ENCODE measurements at places on chromosomes 3 and 15.

- no peak for DNase-seq
Observed at GRCh38 chr15:31970007-31970406, 60.3 kb upstream of the CHRNA7 start.

- DNase-seq, result no peak
Observed at GRCh38 chr15:77481670-77482069, 61.0 kb downstream of the HMG20A start.

DNA sequence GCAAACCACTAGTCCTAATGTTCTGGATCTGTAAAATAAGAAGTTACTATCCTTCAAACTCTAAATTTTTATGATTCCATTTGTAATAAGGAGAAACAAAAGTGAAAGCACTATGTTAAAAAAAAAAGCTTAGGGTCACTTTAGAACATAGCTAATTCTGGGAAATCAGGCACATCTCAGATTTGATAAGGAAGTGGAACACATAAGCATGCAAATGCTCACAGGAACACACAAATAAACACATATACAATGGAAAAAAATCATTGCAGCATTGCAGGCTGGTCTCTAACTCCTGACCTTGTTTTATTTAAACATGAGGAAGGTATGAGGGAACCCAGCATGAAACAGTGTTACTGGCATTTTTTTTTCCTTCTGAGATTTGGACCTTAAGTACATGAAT, 63.2 kb upstream of the TNFSF10 start:
- no peak for DNase-seq

GRCh38 chr3:39809995-39810595, 686 bp downstream of the MYRIP start:
- no peak for DNase-seq

DNA sequence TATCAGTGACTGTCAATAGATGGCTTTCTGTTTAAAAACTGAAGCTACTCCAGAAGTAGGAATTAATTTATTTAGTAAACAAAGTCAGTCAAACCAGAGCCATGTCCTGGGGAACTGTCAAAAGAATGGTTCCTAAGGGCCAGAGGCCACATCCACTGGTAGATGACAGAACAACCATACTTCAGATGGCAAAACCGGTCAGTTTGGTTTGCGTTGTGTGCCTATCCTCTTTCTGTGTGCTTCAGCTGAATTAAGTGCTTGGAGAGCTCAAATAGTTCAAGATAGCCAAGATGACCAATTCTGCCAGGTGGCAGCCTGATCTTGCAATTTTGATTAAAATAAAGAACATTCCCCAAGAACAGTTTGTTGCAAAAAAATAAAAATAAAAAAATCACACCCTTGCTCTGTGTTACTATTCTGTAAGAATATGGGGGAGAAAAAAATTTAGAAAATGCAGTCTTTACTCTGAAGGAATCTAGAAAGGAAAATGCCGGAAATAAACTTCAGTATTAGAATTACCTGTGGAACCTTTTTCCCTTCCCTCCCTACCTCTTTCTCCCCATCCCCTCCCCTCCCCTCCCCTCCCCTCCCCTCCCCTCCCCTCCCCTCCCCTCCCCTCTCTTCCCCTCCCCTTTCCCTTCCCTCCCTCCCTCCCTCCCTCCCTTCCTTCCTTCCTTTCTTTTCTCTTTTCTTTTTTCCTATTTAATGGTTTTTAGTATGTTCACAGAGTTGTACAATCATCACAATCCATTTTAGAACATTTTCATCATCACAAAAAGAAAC, 2.5 kb downstream of the MAP3K13 start:
- no peak for DNase-seq

- DNase-seq, result no peak
Observed at GRCh38 chr3:4571690-4572334, 78.7 kb downstream of the ITPR1 start.

DNA sequence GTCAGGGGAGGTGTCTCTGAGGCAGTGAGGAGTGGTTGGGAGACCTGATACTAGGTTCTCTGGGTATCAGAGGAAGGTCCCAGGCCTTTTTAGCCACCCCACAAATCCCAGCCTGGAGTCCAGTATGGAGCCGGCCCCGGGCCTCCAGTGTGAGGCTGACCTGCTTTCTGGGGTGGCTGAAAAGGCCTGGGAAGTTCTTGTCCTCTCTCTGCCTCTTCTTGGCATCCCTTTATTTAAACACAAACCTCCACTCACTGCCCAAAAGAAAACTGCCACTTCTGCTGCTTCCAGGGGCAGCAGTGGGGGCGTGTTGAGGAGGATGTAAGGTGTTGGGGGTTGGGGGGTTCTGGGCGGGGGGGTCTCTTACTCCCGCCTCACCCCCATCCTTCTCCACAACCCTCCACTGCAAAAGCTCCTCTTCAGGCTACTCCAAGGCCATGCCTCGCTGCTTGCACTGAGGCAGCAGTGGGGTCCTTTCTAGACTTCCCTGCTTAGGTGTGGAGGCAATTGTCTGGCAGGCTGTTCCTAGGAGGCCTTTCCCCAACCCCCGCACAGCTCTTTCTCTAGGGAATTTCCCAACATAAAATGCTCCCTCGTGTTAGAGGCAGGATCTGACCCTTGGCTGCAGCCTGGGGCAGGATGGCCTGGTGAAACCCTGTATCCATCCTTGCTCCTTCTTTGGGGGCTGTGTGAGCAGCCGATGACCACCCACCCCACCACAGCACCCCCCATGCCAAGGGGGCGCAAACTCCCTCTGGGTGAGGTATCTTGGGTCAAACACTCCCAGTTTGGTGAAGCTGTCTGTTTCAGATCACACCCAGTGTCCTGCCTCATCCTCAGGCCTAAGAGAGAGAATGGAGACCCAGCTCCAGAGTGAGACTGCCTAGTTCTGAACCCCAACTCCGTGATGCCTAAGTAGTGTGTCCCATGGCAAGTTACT, 12.1 kb upstream of the RAD18 start:
- no peak for DNase-seq

DNA sequence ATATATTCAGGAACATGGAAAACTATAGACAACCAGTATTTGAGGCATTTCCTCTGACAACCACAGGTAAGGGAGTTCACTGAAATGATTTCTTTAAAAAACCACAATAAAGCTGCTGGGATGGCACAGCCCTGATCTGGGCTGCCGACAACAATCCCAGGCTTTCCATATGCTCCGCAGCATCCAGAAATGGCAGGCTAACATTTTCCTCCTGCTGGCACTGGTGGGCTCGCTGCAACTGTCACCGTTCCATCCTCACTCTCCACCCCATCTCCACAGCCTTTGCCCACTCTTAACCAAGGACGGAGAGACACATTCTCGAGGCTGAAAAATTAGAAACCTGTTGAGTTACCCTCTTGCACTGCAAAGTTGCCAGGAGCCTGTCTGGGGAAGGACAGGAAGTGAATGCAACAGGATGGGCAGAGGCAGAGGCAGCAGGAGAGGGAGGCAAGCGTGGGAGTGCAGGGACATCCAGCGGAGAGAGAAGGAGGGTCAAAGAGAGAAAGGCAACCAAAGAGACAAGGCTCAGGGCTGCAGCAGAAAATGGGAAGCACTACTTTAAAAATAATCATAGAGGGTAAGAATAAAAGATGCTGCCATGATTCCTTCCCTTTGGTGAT, 79.0 kb upstream of the ARRDC4 start:
- DNase-seq, result no peak

GRCh38 chr15:33754242-33754641, 214.1 kb upstream of the CHRM5 start:
- DNase-seq, result no peak

- peak; percentile 55 for DNase-seq
Observed at GRCh38 chr3:127002195-127003174, 19.6 kb downstream of the PLXNA1 start.

DNA sequence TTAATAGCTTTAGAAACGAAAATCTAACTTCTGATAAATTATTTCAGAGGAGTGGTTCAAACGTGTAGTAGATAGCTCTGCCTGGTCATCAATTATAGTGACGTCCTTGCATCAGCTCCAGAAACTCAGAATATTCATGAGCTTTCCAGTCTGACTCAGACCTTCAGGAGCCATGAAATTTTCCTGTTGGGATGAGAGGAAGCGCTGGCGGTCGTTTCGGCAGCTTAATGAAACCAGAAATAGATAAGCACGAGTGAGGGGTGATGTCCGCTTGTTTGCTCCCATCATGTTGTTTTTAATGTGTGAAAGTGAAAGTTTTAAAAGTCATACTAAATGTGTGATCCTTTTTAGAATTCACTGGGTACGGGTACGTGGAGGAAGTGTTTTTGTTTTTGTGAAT, 141.1 kb downstream of the PGPEP1L start:
- DNase-seq, result no peak
